ENCODE measurements at places on chromosomes 12 and 14.

DNA sequence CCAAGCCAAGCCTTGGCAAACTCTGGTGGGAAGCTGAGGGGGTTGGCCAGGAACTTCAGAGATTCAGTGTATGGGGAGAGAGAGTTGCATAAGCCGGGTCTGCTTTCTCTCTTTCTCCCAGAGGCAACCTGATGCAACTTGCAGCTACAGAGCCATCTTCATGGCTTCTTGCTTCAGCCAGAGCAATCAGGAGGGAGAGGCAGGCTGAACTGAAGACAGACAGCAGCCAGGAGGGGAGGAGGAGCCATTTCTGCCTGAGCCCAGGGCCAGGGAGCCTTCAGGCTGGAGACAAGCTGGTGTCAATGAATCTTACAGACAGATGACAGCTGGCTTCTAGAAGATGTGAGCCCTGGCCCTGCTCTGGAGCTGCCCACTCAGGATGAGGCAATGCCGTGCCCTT lies 18.7 kb downstream of the NPC2 start:
- DNase-seq: no peak

- DNase-seq: no peak
Measured at GRCh38 chr14:34580381-34580780, 40.9 kb upstream of the EAPP start.

DNA sequence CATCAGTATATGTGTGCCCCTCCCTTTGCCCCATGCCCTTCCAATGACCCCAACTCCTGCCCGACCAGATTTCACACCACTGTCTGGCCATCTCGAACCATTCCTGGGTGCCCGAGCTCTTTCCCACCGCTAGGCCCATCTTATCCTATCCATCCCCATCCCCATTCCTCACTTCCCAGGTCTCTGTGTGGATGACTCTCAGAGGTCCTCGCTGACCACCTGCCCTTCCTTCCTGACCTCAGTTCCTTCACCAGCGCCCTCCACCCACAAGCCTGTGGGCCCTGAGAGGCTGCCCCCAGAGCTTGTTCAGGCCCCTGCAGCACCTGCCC lies 49.1 kb downstream of the CYP46A1 start:
- DNase-seq: no peak

DNA sequence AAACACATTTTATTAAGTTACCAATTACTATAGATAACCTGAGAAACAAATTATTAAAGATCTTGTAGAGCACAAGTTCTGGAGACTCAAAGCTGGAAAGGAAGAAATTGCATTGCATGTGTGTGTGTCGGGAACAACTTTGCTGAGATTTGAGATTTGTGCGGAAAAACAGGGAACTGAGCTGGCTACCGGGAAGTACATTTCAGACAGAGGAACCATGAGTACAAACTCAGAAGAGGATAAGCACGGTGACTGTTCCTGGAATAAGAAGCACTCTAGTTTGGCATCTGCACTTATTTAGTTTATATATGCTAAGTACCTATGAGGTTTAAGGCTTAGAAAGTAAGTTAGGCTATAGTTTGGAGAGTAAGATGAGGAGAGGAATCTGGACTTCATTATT lies 97.8 kb downstream of the DACT1 start:
- no peak for DNase-seq

DNA sequence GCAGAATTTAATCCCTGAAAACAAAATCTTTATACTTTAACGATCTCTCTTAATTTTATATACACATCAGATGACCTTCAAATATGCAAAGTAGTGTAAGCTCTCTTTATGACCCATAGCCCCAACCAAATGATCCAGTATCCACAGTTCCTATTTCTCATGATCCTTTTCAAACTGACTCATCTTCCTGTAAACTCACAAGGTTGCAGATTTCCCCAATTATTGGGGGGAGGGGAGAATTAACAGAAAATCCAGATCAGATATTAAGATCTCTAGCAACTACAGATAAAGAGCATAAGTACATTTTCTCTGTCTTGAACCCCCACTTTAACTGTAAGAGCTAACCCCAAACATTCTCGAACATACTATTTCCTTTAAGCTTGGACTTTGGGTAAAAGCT lies 12.5 kb downstream of the GNS start:
- no peak for DNase-seq

DNA sequence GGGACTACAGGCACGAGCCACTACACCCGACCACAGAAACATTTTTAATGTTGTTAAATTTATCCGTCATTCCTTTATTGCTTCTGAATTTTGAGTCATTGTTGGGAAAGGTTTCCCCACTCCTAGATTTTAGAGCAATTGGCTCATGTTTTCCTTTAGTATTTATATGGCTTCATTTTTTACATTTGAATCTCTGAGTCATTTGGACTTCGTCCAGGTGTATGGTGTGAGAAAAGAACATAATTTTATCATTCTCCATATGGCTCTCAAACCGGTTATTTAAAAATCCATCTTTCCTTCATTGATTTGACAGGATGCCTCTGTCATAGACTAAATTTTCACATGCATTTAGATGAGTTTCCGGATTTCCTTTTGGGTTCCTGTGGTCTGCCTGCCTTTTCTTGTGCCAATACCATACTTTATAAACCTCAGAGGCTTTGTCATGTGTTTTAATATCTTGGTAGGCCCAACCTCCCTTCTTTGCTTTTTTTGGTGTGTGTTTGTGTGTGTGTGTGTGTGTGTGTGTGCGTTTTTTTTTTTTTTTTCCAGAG lies 30.9 kb downstream of the LRTM2 start:
- no peak for DNase-seq

DNA sequence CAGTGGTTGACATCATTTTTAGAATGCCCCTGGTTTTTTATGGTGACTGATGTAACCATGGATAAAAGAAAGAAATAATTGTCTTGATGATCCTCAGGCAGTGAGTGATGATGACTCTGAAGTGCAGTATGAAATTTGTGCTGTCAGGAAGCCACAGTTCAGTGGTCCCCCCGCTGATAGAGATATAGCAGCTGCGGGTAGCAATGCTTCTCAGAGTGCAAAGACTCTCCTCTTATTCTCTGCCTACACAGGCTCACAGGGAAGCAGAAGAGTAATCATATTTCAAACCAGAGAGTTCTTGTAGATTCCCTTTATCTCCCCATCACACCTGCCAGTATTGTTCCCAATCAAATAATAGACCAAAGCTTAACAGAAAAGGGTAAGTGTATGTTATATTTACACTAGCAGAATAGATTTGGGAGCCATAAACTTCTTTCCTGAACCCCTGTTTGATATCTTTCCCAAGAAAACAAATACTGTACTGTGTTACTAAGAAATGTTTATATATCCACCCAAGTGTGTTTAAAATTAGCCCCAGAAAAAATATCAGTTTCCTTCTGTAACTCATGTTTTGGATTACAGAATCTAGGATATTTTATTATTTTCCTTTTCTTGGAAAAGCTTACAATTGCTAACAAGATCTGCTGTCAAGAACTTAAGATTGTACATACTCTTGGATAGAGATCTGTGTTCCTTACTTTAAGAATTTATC lies 1817.4 kb upstream of the FLRT2 start:
- DNase-seq: no peak

DNA sequence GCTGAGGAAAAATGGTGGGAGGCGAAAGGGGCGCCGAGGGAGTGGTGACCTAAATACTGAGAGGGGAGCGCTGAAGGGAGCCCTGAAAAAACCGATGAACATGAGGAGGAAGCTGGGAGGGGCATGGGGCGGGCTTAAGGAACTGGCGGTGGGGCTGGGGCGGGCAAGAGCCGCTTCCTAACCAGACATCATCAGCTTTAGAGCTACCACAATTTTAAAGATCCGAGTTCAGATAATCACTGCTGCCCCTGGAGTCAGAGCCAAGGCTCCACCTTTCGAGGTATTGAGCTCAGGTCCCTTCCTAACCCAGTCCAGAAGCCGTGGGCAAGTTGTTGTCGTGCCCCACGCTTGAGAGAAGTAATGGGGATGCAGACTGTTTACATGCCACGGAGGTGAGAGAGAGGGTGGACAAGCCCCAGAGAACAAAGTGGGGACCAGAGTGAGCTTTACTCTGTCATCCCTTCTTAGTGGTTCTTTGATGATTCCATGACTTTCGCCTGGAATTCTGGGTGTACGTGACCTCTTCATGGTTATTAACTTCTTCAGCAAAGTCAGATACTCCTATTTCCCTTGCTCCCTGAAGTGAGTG lies 393 bp downstream of the ORMDL2 start:
- DNase-seq: no peak

DNA sequence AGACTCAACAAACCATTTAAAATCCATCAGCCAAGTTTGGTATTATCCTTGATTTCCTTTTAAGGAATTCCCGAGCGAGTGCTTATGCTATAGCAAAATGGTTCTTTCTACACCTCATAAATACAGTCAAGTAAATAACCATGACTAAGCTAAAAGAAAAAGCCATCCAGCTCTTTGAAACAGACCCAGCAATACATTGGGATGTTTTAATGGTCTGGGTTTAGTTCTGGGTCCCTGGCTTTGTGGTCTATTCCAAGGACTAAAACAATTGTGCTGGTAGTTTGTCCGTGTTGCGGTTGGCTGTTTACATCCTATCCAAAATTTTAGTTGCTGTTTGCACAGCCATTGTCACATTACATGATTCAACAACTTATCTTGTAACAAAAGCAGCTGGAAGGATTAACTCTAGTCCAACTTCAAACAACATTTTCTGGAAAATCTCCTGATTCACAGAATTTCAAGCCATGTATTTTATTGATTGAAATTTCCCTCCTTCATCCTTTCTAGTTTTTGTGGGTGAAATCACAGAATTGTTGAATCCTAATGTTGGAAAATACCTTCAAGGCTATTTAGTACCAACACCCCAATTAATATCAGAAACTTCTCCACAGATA lies 19.6 kb downstream of the KLRB1 start:
- DNase-seq: no peak

DNA sequence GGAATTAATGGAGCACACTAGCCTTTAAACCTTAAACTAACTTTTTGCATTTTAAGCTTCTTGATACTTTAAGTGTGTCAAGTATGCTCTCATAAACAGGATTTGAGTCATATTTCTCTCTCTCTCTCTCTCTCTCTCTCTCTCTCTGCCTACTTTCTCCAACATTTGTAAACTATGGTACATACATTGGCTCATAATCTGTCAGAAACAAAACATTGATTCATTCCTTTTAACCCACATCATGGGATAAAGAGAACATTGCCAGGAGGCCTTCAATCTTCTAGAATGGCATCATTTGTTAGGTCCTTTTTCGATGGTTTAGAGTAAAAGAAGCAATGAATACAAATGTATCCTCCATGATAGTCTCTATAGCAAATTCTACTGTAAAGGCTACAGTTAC lies 81.6 kb upstream of the RERGL start:
- DNase-seq: no peak

DNA sequence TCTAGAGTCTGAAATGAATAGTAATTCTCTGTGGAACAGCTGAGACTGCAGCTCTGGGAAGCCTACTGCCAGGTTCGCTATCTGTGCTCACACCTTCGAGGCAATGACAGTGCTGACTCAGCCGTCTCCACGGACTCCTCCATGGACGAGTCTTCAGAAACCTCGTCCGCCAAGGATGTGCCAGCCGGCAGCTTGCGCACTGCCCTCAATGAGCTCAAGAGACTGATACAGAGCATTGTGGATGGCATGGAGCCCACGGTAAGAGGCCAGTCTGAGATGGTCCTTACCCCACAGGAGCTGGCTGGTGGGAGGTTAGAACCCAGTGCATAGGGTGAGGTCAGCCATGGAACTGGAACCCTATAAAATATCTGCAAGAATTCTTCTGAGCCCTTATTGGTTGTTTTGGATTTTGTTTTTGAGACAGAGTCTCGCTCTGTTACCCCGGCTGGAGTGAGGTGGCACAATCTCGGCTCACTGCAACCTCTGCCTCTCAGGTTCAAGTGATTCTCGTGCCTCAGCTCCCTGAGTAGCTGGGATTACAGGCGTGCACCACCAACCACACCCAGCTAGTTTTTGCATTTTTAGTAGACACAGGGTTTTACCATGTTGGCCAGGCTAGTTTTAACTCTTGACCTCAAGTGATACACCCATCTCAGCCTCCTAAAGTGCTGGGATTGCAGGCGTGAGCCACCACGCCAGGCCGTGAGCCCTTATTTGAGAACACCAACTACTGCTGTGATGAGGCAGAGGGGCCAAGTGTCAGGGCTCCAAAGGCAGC lies 43.9 kb downstream of the RAB35 start:
- no peak for DNase-seq

- DNase-seq: peak; percentile 41
Measured at GRCh38 chr12:2395354-2395977, 342.7 kb downstream of the CACNA1C start.
